ENCODE measurements at places on chromosomes 3 and 15. TPM values are rescaled to one million over a fixed set of nuclear protein-coding genes. Genes with fewer than 3 reads are reported as not detected.

DNA sequence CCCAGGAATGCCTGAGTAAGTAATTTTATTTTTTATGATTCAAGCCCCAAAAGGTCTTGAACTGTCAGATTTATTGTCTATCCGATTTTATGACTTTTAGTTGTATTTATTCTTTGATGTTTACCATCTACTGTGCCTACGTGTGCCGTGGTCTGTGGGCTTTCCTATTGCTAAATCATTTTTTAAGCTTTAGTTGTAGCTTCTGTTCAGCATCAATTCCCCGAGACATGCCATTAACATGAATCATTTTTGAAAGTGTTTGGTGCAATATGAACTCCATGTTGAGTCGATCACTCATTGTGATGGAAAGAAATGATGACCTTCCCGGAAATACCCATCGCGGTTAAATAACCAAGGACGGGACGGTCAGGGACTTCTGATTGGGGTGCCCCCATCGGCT lies 268.7 kb upstream of the THRB start:
- no peak for DNase-seq

DNA sequence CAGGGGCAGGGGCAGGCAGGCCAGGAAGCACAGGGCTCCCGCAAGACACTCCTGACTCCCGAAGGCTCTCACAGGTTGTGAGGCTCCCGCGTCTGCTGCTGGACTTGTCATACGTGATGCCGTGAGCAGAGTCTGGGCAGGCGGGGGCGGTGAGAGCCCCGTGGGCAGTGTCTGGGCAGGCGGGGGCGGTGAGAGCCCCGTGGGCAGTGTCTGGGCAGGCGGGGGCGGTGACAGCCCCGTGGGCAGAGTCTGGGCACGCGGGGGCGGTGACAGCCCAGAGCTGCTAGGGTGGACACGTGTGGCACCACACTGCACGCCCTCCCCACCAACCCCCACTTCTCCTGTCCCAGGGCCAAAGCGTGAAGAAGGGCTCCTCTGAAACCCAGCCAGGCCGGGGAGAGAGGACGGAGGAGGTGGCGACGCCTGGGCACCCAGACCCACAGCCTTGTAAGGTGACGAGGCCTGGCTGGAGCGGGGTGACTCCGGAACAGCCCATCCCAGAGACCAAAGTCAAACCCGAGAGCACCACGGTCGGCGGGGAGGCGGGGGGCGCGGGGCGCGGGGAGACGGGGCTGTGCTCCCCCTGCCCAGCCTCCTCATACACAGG lies 35.0 kb downstream of the TNK2 start:
- DNase-seq = no peak

DNA sequence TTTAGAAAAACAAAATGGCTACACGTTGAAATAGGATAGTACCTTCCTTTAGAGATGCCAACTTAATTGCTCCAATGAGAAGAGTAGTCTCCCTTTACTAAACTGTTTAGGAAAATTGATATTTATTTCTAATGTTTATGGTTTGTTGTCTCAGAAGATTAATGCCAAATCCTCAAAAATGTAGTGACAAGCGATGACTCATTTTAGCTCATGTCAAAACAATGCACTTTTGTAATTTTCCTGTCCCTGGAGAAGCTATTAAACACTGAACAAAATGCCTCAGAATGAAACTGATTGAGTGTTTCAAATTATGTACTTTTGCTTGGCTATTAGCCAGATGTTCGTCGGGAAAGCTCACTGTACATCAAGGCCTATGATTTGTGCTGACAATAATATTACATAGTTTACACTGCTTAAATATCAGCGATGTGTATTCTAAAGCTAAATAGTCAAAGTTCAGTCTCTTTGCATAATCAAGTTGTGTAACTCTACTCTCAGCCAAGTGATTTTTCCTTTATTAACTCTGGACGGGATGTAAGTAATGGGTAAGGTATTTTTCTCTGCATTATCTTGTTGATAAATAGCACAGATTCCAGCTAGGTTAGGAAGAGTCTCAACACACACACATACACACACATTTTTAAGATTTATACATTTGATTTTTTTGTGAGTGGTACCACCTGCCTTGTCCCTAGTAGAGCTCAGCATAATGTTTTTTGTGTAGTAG lies 83.7 kb downstream of the CMSS1 start:
- DNase-seq = no peak

GRCh38 chr3:101963902-101964362 lies 114.6 kb downstream of the NFKBIZ start:
- no peak for DNase-seq

DNA sequence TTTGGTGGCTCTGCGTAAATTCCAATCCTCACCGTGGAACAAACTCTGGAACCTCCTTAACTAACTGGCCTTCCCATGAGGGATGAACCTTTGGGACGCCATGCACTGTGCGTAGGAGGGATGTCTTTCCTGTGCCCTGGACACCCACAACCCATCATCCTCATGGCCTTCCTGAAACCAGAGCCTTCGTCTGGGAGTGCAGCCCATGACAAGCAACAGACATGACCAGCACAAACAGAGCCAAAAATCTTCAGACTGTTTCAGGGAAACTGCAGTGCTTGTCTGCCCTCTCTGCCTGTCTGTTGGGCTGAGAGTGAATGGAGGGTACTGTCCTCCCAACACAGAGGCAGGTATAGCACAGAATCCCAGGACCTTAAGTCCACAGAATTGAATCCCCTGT lies 61.1 kb upstream of the BOC start:
- no peak for DNase-seq

DNA sequence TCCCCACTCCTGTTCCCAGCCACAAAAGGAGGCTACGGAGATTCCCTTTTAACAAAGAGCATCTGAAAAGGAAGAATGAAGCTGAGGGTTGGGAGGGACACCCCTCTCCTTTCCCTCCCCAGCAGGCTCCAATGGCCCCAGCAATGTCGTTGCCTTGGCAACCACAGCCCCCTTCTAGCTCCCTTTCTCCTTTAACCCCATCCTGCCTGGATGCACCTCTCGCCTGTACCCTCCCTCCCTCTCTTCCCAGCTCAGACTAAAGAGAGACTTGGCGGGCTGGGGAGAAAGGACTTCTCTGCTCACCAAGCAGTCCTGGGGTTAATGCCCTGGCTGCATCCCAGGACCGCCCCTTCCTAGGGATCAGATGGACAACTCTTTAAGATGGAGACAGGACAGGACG lies 7.1 kb upstream of the RPL29 start:
- no peak for DNase-seq

DNA sequence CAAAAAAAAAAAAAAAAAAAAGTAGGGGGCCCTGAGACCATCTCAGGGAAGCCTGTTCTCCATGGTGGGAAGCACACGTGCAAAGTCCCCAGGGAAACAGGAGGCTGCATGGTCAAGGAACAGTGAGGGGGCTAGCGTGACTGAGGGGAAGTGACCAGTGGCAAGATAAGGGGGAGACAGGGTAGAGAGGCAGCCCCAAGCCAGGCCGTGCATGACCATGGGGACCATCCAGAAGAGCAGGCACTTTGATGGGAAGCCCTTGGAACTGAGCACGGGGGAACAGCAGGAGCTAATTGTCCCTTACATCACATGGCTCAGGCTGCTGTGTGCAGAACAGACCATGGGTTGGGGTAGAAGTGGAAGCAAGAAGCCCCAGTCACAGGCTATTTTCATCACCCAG lies 196.2 kb downstream of the NTRK3 start:
- DNase-seq = no peak

GRCh38 chr3:14913926-14914778 lies 33.2 kb upstream of the NR2C2 start:
- DNase-seq = no peak

DNA sequence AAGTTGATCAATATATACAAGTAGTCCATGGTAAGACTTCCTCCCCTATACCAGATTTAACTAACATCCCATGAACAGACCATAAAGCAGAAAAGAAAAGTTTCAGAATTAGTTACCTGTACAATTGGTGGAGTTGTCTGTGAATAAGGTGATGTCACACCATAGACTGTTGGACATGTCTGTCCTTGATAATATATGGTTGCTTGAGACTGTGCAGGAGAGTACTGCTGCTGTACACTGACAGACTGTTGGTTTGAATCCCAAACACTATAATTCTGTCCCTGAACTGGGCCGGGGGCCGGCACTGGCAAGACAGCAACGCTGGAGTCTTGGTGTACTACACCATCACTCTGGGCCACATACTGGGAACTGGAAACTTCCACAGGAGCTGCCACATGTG lies 77.2 kb downstream of the NBEAL2 start:
- no peak for DNase-seq

GRCh38 chr3:160400702-160401150 lies 1.3 kb downstream of the SMC4 start:
- peak; percentile 60 for DNase-seq

The EEF1AKMT4 gene
- 3.3 TPM for total RNA-seq
